Aorta (tissue), 5 donors: ENCODE measurements at places on chromosomes 2 and 18. TPM values are rescaled to one million over a fixed set of nuclear protein-coding genes. Genes with fewer than 3 reads are reported as not detected.

Gene SPHKAP
- total RNA-seq: not detected

Gene NT5DC4
- total RNA-seq: 0.23 TPM

Gene MAP3K19
- total RNA-seq: not detected

Gene PROKR1
- total RNA-seq: not detected

Gene PDE1A
- 23.2 TPM for total RNA-seq

Gene SEPTIN10
- total RNA-seq: 132 TPM

Gene PDCD1
- 0.39 TPM for total RNA-seq

Gene DSG4
- total RNA-seq: not detected
